ENCODE measurements at places on chromosomes 3 and 15.

DNA sequence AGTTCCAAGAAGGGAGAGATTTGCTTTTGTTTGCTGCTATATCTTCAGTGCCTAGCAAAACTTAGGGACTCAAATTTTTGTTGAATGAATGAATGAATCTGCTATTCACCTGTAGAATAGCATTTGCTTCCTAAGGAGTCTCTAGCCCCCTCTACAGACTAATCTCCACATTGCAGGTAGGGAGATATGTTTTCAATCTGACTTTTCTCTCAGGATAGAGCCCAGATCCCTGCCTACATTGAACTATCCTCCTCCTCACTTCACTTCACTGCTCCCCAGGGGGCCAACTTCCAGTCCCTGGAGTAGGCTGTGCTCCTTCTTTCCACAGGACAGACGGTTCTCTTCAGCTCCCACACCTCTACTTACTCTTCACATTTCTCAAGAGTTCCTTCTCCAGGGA is 81.9 kb upstream of the PTX3 start:
- DNase-seq: no peak

DNA sequence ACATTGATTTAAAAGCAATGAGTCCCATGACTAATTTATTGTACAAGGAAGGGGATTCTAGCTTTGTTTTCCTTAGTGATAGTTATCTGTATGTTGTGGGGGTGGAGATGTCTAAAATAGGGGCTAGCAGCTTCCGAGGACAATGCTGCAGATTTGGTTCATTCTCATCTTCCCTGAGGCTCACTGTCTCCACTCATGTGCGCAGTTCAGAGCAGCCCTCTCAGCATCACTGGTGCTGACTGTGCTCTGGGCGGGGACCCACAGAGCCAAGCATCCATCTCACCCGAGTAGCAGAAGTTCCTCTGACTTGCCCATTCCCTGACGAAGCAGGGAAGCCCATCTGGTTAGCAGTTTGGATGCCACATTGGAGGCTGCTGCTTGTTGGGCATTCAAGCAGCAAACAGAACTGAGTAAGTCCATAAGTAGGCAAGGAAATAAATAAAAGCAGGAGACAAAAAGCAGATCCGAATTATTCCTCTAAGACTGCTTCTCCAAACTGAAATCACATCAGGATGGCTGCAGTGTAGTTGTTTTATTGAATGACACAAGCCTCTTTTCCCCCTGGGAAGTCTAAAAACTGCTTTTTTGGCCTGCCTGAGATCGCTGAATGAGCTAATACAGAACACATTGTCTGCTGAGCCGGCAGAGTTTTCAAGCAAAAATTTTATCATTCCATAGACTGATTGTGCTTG is 27.5 kb downstream of the RARB start:
- no peak for DNase-seq

- DNase-seq: no peak
Measured at GRCh38 chr3:101248736-101249135, 71.6 kb downstream of the IMPG2 start.

- no peak for DNase-seq
Measured at GRCh38 chr3:54932606-54933005, 4.7 kb upstream of the LRTM1 start.

DNA sequence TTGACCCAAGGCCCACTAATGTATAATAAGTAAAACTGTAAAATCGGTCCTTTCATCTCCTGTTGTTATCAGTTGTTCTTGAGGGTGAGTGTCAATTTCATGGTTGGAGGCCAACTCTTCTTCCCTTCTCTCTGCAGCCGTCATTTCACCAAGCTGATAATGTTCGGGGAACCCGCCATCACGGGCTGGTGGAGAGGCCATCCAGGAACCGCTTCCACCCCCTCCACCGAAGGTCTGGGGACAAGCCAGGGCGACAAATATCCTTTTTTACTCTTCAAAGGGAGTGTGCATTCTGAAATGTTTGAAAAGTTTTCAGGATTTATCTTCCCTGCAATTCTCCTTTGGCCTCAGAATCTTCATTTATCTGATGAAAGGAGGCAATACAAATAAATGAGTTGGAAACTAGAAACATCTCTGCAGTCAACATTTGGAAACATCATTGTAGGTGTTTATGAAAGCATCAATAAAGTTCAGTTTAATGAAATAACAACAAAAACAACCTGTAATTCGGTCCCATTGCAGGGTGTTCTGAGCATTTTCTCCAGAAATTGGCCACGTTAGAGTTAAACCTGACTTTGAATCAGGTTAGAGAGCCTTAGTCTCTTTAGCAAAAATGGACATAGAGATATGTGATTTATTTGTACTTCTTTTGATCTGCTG is 63.9 kb downstream of the CRTC3 start:
- DNase-seq: no peak

DNA sequence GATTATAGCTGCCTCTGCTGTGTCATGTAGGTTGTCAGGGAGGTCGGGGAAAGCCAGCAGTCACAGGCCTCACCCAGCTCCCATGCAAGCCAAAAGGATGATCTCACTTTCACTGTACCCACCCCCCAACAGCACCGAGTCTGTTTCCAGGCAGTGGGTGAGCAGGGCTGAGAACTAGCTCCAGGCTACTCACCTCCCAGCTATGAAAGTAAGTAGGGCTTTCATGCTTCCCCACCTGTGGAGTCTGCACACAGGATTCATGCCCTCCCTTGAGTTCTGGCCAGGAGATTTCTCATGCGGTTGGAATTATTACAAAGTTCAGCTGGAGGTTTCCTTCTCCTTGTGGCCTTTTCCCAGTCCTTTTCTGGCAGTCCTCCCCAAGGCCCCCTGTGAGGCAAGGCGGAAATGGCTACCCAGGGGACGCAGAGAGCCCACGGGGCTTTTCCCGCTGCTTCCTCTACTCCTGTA is 356.2 kb downstream of the SV2B start:
- no peak for DNase-seq

DNA sequence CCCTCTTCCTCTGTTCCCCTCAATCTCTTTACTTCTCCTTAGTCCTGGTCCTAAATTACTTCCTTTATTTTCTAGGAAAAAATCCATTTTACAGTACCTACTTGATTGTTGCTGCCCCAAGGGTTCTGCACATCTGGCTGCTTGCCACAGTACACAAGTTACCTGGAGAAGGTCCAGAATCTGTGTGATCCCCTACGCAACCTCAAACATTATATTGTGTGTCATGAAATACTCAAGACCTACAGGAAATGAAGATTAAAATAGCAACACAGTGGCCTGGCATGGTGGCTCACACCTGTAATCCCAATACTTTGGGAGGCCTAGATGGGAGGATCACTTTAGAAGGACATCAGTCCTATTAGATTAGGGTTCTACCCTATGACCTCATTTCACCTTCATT is 48.7 kb downstream of the PRKAR2A start:
- no peak for DNase-seq

DNA sequence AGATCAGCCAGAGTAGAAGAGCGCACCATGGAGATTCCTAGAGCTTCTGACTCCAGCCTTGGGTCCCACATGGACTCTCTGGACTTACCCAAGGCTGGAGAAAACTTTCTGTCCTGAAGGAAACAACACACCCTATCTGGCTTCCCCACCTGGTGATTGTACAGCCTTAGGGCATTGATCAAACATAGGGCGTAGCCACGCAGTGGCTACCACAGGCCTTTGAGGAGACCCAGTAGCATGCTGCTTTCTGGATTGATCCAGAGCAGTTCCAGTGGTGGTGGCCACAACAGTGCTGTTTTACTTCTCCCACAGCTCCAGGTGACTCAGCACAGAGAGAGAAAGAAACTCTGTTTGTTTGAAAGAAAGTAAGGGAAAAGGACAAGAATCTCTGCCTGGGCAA is 23.5 kb downstream of the PYDC2 start:
- no peak for DNase-seq

- no peak for DNase-seq
Measured at GRCh38 chr3:37094636-37095035, 79.7 kb downstream of the LRRFIP2 start.

GRCh38 chr15:25054943-25055342 is 100.2 kb downstream of the SNRPN start:
- DNase-seq: no peak

DNA sequence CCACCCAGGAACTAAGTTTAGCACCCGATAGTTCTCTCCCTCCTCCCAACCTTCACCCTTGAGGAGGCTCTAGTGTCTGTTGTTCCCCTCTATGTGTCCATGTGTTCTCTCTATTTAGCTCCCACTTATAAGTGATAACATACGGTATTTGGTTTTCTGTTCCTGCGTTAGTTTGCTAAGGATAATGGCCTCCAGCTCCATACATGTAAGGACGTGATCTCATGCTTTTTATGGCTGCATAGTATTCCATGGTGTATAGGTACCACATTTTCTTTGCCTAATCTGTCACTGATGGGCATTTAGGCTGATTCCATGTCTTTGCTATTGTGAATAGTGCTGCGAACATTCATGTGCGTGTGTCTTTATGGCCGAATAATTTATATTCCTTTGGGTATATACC is 66.9 kb upstream of the TRA2B start:
- no peak for DNase-seq

GRCh38 chr3:114846779-114847178 is 300.3 kb downstream of the ZBTB20 start:
- DNase-seq: no peak

DNA sequence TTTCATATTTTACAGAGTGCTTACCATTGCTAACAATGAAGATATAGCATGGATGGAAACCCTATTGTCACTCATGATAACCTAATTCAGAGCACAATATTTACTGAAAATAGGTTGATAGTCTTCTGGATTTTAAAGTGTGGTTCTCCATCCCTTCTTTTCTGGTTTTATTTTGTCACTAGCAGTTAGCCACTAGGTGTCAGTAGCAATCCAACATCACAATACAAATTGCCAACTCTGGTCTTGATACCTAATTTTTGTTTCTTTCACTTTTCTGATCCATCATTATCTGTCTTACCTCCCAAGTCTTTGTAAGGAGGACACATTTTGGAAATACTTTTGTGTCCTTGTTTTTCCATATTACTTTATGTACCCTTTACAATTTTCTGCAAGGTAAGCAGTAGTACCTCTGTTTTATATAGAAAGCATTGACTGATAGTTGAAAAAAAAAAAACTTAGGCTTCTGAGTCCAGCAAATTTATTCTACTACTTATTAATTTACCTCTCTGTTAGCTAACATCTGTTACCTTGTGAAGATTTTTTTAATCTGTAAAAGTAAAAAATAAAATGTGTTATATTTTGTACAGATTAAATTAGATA is 28.3 kb upstream of the CRYBG3 start:
- no peak for DNase-seq

- DNase-seq: no peak
Measured at GRCh38 chr3:71392251-71392650, 191.3 kb downstream of the FOXP1 start.

DNA sequence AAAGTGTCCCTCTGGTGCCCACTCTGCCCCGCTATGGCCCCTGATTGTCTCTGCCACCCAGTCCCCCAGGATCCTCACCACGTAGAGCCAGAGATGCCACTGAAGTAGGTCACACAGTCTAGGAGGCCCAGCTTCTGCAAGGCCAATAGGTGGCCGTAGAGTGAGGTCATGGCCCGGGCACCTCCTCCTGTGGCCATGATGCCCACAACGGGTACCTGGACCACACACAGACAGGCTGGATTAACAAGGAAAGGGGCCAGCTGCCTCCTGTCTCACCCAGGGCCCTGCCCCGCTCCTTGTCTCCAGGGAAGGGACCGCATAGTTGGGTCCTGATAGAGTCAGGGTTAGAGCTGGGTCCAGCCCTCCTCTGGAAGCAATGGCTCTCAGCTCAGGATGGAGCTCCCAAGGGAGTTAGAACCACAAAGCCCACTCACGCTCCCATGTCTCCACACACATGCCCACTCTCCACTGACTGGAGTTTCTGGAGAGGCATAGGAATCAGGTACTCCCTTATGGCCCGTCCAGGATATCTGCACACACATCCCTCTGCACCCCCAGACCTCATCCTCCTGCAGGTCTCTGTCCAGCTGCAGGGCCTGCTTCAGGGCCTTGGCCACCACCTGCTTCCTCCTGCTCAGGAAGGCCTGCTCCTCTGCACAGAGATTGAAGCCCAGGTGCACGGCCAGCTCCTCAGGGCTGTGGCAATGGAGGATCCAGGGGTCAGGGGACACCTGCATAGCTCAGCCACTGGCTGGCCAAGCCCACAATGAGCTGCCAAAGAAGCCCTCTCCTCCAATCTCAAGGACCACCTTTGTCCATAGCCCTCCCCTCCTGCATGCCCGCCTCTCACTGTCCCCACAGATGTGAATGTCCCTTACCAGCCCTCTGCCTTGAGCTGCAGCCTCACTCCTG is 13.2 kb downstream of the PLA2G4D start:
- DNase-seq: no peak

- no peak for DNase-seq
Measured at GRCh38 chr15:85284497-85284896, 95.9 kb upstream of the AKAP13 start.

DNA sequence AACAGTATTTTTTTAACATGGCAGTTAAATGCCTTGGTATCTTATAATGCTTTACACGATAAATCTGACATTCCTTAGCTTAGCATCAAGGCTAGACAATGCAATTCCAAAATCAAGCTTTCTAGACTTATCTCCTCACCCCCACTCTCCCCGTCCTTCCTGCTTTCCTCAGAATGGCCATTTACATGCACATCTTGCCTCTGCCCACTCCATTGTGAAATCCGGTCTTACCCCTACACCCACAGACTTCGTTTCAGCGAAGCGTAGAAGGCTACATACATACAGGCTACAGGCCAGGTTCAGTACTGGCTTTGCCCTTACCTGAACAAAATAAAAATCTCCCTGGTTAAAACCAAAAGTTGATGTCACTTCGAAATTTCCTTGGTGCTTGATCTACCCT is 58.6 kb upstream of the SLC12A8 start:
- DNase-seq: no peak

- no peak for DNase-seq
Measured at GRCh38 chr3:61893840-61894566, 332.6 kb downstream of the PTPRG start.

- no peak for DNase-seq
Measured at GRCh38 chr3:125957674-125958510, 11.1 kb upstream of the ROPN1B start.

DNA sequence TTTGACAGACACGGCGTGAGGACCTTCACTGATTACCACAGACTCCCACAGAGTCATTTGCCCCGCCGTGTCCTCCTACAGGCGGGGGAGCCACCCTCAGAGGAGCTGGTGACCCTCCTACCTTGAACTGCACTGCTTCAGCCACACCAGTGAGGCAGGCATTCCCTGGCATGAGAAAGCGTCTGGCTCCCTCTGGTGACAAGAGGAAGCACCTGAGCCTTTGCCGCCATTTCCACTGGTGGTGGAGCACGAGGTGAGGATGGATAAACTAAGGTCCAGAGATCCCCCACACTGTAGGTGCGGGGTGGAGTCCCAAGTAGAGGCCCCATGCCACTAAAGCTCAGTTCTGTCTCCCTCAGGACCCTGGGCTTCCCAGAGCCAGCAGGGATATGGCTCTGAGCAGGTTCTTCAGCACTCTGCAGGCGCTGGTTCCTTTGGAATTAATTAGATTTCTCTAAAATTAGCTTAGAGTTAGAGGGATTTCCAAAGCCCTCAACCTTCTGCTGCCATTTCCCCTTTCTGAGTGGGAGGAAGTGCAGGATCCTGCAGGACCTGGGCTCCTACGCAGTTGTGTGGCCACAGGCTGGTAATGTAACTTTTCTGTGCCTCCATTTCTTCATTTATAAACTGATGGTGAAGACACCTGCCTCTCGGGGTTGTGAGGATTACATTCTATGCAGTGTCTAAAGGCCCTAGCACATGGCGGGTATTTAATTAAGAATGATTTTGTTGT is 224.0 kb downstream of the SLCO3A1 start:
- peak; percentile 45 for DNase-seq

Data from activated CD4-positive, alpha-beta T cell treated with anti-CD3 and anti-CD28 coated beads for 1 hour (primary cell).